ENCODE measurements at places on chromosomes 2 and 18.
A peak's percentile ranks its signal among the peaks of the same experiment; 100 is the strongest.

- DNase-seq = no peak
Observed at GRCh38 chr2:120559401-120559800, 176.3 kb upstream of the GLI2 start.

DNA sequence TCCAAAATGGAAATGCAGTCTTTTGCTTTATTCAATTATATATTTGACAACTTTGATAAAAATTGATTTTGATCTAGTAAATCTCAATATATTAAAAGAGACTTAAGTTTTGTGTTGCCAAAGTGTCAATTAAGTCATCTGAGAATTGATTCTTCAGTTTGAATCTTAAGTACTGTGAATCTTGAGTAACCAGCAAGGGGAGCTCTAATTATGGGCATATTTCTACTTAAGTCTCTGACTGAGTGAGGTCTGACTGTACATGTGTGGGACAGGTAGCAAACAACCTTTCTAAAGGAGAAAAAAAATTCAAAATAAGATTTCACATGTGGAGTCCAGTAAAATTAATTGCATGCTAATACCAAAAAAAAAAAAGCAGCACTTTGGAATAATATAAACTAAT, 503.7 kb upstream of the SLC8A1 start:
- DNase-seq = no peak

- no peak for DNase-seq
Observed at GRCh38 chr2:105887256-105887655, 142.5 kb downstream of the NCK2 start.

- no peak for DNase-seq
Observed at GRCh38 chr18:51255693-51256092, 58.2 kb upstream of the MEX3C start.

- no peak for DNase-seq
Observed at GRCh38 chr2:166117491-166117890, 10.3 kb downstream of the SCN1A start.

DNA sequence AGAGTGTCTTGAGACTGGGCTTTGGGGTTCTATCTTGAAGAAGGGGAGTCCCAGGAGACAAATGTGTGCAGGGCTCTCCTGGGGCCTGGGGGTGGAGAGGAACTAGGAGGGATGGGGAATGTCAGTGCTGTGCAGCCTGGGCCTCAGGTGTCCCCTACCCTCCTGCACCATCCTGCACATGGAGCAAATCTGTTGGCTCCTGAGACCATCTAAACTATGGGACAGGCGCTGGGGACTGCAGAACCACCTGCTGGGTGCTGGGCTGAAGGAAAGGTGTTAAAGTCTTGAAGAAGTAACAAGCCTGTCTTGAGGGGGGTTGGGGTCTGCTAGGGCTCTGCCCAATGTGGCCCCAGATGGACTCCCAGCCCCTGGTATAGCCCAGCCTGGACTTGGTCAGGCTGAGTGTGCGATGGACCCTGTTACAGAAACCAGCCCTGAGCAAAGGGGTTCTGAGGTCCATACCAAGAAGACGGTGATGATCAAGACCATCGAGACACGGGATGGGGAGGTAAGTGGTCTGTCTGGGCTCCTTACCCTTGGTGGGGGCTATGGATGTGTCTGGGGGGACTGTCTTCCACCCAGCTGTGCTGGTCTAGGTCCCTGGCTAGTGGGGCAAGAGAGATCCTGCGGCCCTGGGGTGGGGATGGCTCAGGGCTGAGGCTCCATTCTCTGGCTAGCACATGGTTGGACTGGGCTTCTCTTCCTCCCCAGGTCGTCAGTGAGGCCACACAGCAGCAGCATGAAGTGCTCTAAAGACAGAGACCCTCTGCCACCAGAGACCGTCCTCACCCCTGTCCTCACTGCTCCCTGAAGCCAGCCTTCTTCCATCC, 7.3 kb downstream of the DES start:
- no peak for DNase-seq

DNA sequence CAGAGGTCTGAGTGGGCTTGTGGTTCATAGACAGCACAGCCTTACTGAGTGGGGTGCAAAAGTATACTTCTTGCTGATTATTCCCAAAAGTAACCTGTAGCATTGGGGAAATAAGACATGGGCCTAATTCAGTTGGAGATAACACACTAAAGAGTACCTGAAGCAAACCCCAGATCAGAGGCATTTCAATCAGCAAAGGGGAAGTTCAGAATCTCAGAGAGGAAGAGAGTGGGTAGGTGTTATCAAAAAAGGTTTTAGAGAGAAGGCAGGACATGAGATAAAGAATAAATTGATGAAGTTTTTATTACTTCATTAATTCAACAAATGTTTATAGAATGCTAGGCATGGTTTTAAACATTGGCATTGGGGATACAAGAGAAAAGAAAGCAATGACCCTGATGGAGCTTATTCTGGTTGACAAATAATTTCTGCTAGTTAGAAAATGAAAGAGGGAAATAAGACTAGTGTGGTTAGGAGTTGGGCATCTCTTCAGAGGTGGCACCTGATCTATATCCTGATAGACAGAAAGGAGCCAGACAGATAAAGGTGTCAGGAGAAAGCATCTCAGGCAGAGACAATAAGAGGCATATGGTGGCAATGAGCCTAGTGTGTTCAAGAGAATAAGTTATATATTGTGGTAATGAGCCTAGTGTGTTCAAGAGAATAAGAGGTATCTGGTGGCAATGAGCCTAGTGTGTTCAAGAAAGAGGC, 153.8 kb upstream of the SETBP1 start:
- DNase-seq = no peak

GRCh38 chr2:53740170-53740569, 27.4 kb upstream of the CHAC2 start:
- DNase-seq = peak; percentile 29

GRCh38 chr2:165633431-165633830, 160.6 kb downstream of the GALNT3 start:
- no peak for DNase-seq

DNA sequence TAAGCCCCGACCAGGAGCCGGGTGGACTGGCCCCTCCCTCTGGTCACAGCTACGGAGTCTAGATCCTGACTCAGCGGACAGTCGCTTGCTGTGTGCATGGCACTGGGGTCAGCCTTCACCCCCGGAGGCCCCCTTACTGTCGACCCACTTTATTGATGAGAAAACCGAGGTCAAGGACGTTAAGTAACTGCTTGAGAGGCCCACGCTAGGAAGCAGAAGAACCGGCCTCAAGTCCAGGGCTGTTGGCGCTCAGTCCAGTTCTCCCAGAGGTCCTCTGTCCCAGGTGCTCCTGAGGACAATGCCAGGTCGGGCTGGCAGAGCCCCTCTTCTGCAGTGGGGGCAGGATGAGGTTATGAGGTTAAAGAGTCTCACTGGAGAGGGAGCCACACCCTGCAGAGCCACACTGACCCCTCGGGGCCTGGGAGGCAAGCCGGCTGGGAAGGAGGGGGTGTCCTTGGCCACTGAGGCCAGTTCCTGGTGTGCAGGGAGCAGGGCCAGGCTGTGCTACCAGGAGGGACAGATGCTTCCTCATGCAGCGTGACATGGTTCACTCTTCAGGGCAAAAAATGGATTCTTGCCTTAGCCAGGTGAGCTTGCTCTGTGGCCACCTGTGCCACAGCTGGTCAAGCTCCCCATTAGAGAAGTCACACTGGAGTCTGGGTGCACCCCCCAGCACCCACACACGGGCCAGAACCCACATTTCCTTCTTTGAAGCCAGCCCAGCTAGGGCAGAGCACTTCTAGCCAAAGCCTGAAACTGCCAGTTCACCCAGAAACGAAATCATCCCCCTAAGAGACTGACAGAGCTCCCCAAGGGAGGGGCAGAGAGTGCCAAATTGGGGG, 47.3 kb upstream of the HPCAL1 start:
- DNase-seq = no peak

DNA sequence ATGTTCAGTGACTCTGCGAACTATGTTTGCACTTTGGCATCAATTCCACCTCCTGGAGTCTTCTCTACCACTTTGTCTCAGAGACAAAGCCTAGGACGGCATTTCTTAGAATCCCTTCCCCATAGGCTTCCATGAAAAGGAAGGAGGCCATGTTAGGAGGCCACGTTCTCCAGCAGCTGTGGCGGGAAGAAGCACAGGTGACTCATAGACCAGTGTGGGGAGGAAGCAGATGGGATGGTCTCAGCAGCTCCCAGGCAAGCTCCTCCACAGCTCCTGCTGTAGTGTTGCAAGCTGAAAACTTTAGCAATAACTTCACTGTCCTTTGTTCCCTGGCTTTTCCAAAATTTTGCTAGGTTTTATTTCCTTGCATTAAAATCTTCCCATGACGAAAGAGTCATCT, 781.3 kb upstream of the ID2 start:
- DNase-seq = no peak

DNA sequence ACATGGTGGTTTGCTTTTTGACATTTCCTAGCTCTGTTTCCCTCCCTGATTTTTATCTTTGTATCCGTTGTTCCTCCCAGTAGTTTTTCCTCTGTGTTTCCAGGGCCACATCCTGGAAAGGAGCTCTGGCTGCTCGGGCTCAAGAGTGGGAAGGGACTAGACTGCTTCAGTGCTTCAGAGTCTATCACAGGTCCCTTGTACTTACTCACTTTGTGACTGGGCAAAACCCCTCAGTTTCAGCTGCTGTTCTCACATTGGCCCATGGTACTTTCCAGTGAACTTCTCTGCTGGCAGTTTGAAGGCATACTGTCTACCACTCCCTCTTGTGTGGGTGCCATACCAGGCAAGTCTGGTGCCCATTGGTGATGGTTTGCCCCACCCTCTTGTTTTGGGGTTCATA, 7.5 kb upstream of the STAMBP start:
- DNase-seq = no peak

DNA sequence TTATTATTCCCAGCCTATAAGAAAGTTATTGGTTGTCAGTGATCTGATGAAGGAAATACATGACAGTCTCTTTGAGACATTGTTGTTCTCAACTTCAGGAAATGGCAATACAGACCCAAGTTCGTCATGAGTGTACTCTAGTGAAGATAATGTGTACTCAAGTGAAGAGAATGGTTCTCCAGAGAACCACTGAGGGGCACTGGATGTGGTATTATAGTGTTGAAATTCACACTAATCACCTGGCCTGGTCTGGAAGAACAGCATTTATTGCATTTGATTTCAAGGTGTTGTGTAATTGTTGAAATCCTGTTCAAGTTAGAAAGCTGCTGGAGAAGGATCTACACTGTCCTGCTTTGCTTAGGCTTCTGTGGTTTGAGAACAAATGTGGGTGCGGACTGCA, 23.4 kb upstream of the OTX1 start:
- DNase-seq = no peak

DNA sequence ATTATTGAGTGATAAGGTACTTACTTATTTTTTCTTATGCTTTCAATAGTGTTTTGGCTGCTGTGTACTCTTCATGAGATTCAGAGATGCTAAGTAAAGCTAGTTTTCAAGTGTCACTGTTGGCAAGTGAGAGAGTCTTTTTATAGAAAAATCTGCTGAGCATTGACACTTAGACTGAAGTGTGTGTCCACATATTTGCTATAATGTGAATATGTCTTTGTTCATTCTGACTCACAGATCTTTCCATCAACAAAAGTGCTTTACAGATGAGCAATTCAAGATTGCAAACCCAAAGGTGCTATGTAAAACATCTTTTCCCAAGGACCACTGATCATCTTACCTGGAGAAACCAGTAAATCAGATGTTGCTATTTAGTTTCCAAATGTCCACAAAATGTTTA, 410.6 kb upstream of the FIGN start:
- no peak for DNase-seq

DNA sequence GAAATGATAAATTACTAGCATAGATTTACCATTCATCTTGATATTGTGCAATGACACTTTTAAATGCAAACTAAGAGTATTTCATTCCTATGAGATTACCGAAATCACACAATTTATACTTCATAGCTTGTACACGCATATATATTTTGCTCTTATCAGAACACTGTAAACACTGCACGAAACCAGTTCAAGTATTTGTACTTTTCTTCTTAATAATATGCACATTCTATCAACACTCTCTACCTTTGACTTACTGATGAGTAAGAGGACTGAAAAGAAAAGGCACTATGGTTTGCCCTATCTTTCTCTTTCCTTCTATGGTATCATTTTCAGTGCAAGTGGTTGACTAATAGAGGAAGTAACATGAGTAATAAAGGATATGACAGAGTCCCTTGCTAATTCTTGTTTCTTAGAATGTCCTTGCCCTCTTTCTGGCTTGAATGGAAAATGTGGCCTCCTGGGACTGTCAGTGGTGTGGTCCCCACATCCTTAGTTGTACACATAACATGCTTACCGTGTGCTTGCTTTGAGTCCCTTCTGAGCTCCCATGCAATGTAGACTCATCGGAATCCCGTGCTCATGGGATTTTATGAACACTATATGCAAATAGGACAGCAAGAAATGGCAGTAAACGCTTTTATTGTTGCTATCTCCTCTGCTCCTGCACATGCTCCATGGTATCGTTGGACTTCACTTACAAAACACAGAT, 363.5 kb upstream of the TNP1 start:
- DNase-seq = peak; percentile 58

GRCh38 chr2:42927334-42928160, 135.2 kb upstream of the HAAO start:
- no peak for DNase-seq

Measured in NAMALWA (cell line).